Breast epithelium (tissue), 4 donors: ENCODE measurements at places on chromosomes 6 and 20. TPM values are rescaled to one million over a fixed set of nuclear protein-coding genes. Genes with fewer than 3 reads are reported as not detected.

EFCAB8 gene
- total RNA-seq = not detected

PSMB9 gene
- 25.9 TPM for total RNA-seq

CLPSL2 gene
- total RNA-seq = not detected

EPPIN gene
- not detected for total RNA-seq

ZNF184 gene
- 3.8 TPM for total RNA-seq

TDP2 gene
- 37.2 TPM for total RNA-seq

CLPSL1 gene
- total RNA-seq = not detected

MYO6 gene
- total RNA-seq = 21.8 TPM

RBL1 gene
- total RNA-seq = 10.4 TPM

GRCh38 chr20:50136822-50137599, 16.5 kb downstream of the PEDS1 start:
- no peak for DNase-seq

GRCh38 chr6:6686176-6686575, 97.7 kb downstream of the LY86 start:
- DNase-seq = no peak

GRCh38 chr6:68760941-68761676, 126.0 kb downstream of the ADGRB3 start:
- DNase-seq = no peak

DNA sequence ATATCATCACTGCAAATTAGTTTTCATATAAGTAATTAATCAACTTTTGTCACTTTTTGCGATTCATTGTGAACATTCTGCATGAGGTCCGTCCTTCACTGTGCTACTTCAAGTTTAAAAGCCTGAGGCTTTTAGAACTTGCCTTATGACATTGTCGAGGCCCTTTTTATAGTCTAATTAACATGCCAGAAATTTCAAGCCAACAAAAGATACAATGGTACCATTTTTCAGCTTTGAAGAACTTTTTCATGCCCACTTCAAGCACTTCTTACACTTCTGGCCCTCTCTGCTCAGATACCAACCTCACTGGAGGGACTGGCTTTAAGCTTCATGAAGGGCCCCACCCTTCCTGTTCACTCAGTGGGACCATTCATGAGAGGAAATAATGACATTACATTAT, 323.1 kb downstream of the TPBG start:
- DNase-seq = no peak

DNA sequence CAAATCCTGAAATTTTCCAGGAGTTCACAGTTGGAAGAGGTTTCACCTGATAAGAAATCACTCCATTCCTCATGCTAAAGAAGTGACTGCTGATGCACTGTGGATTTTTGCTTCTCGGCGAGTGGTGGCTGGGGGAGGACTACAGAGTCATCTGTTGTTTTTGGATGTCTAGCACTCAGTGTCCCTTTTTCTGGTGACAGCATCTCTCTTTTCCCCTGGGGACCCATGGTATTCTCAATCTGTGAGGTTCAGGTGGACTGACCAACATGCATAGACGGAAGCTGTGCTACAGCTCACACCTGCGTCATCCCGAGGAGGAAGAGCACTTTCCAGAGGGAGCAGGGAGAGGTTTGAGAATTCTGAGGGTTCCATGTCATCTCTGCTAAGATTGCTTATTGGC, 42.7 kb upstream of the ZNF831 start:
- DNase-seq = no peak

GRCh38 chr20:50379049-50379990, 130.9 kb upstream of the PTPN1 start:
- DNase-seq = peak; percentile 94

DNA sequence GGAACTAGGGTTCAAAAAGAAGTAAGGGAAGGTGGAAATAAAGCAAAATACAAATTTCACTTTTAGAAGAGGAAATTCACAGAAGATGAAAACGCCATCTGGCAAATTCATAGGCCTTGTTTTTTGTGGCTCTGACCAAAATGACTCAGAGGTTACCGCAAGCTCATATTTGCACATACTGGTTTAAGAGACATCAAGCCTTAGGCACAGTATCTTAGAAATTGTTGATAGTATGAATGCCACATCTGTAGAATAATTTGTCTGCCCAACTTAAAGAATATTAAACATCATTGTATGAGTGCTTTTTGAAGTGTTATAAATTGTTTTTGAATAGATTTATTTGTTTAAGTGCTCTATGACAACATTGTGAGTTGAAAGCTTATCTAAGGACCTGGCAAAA, 10.6 kb downstream of the TAAR1 start:
- no peak for DNase-seq

DNA sequence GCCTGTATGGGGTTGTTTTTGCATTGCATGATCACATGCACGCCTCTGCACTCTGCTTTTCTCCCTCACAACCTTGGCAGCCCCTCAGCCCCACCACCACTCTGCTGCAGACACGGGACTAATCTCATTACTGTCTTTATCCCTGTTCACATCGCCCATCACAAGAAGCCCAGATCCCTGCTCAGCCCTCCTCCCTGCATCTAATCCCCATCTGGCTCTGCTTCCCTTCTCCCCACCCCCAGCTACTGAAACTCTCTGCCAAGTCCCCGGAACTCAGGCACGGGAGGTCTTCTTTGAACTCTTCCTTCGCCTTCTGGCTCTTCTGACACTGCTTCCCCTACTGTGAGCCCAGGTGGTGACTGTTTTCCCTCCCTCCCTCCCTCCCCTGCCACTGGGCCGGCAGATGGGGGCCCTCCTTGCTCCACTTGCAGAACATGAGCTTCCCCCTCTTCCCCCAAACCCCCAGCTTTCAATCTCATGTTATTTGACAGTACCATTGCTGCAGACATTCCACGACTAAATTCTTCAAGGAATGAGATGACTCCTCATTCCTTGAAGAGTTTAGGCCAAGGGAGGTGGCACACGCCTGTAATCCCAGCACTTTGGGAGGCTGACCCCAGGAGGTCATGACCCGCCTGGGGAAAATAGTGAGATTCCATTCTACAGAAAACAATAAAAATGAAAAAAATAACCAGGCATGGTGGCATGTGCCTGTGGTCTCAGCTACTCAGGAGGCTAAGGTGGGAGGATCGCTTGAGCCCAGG, 21.9 kb upstream of the TULP1 start:
- no peak for DNase-seq

GRCh38 chr6:98458708-98459107, 375.7 kb upstream of the POU3F2 start:
- no peak for DNase-seq

DNA sequence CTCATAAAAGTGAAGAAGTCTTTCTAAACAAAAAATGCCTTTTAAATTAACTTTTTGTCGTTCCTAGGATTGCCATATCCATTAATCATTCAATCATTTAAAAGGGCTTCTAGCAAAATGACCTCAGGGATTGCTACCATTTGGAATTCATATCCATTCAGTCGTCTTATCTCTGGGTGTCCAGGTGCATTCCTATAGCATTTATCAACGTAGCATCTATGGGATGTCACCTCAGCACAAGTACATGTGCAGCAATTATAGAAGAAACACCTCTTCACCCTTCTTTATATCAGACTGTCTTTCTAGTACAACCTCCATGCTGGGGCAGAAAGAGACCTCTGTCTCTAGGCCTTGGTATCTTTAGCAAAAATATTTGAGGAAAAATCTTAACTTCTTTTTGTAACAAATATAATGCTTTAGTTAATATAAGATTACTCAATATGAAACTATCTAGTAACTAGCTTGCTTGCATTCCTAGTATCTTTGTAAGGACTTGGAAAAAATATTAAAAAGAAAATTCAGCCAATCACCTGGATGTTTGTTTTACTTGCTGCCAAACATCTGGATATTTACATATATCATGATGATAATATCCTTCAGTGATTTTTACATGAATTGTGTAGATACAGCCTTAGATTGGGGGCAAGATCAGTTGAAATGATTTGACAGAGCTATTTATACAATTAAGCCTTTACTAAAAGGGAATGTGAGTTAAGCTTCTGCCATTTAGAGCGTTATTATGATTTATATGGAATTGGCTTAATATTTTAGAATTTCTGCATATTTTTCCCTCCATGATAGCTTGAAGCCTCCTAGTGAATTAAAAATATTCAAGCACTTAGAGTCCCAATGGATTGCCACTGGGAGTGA, 356.8 kb downstream of the HDGFL1 start:
- no peak for DNase-seq

GRCh38 chr20:50645253-50646068, 45.9 kb downstream of the RIPOR3 start:
- DNase-seq = peak; percentile 93

- no peak for DNase-seq
These were observed 100.7 kb downstream of the FOXO3 start for GRCh38 chr6:108661430-108661829.
